Ovary (tissue), 10 donors: ENCODE measurements at places on chromosomes 7 and 10. TPM values are rescaled to one million over a fixed set of nuclear protein-coding genes. Genes with fewer than 3 reads are reported as not detected.

GRCh38 chr7:79137942-79138341, 315.5 kb downstream of the MAGI2 start:
- DNase-seq: no peak
- no peaks in the 10 kb centered on the region for H3K4me1 ChIP-seq
- H3K27me3 ChIP-seq: no peaks in the 10 kb centered on the region
- no peaks in the 10 kb centered on the region for H3K36me3 ChIP-seq

- H3K27me3 ChIP-seq: no peaks in the 10 kb centered on the region
- no peak overlapping the region for H3K4me3 ChIP-seq
- H3K27ac ChIP-seq: no peak overlapping the region
- DNase-seq: no peak
Observed at GRCh38 chr7:41449694-41450093, 253.2 kb downstream of the INHBA start.

PIP gene
- not detected for total RNA-seq

KAZALD1 gene
- total RNA-seq: 1.1 TPM

DNA sequence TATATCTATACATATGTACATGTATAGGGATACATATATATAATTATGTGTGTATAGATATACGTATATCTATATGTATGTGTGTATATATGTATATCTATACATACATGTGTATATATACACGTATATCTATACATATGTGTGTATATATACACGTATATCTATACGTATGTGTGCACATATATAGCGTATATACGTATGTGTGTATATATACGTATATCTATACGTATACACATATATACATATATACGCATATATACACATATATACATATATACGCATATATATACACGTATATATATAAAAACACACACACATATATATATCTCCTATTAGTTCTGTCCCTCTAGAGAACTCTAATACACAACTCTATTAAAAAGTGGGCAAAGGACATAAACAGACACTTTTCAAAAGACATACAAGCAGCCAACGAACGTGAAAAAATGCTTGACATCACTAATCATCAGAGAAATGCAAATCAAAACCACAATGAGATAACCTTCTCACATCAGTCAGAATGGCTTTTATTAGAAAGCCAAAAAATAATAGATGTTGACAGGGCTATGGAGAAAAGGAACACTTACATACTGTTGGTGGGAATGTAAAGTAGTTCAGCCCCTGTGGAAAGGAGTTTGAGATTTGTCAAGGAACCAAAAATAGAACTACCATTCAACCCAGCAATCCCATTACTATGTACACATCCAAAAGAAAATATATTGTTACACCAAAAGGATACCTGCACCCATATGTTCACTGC, 22.0 kb upstream of the TMEM120A start:
- no peak overlapping the region for H3K27ac ChIP-seq
- no peak overlapping the region for H3K4me3 ChIP-seq
- H3K27me3 ChIP-seq: no peaks in the 10 kb centered on the region
- peaks cover 10% of the 10 kb centered on the region for H3K4me1 ChIP-seq
- DNase-seq: no peak

GRCh38 chr7:144812379-144813283, 23.2 kb downstream of the TPK1 start:
- DNase-seq: no peak
- H3K36me3 ChIP-seq: no peaks in the 10 kb centered on the region
- H3K27ac ChIP-seq: no peak overlapping the region

DNA sequence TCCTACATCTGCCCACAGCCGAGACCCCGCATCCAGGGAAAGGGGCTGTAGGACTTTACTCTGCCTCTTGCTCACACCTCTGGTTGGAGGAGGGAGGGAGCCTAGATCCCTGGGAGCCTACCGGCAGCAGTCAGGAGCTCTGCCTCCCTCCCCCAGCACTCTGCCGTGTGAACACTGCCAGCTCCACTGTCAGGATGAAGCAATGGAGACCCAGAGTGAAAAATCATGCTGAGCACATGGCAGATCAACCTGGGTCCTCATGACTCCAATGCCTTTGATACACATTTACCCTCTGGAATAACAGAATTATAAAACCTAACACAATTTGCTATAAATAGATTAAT, 477.7 kb downstream of the TNS3 start:
- H3K4me1 ChIP-seq: no peaks in the 10 kb centered on the region
- H3K4me3 ChIP-seq: no peak overlapping the region
- H3K27ac ChIP-seq: no peak overlapping the region
- no peak for DNase-seq
- H3K36me3 ChIP-seq: no peaks in the 10 kb centered on the region

GRCh38 chr7:14751461-14751860, 151.1 kb downstream of the DGKB start:
- H3K4me1 ChIP-seq: no peaks in the 10 kb centered on the region
- H3K4me3 ChIP-seq: no peak overlapping the region
- no peaks in the 10 kb centered on the region for H3K27me3 ChIP-seq
- DNase-seq: no peak
- no peaks in the 10 kb centered on the region for H3K36me3 ChIP-seq

CCL26 gene
- 9.5 TPM for total RNA-seq

DNA sequence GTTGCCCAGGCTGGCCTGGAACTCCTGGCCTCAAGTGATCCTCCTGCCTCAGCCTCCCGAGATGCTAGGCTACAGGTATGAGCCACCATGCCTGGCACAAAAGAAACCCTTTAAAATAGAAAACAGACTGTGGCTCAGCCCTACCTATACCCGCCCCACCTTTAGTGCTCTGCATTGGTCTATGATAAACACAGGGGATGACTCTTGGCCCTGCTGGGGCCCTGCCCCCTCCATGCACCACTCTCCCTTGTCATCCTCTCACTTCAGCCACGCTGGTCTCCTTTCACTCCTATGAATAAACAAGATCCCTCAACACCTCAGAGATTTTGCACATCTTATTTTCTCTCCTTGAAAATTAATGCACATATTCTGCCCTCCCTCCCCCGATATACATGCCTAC, 251.4 kb upstream of the KLF14 start:
- peaks cover 23% of the 10 kb centered on the region for H3K4me1 ChIP-seq
- H3K4me3 ChIP-seq: no peak overlapping the region
- no peaks in the 10 kb centered on the region for H3K36me3 ChIP-seq
- no peak overlapping the region for H3K27ac ChIP-seq

UPK3BL2 gene
- total RNA-seq: 13.3 TPM

NXPH1 gene
- total RNA-seq: not detected

GRCh38 chr7:15175152-15175551, 272.6 kb upstream of the DGKB start:
- no peaks in the 10 kb centered on the region for H3K27me3 ChIP-seq
- H3K27ac ChIP-seq: no peak overlapping the region
- H3K36me3 ChIP-seq: no peaks in the 10 kb centered on the region
- H3K4me3 ChIP-seq: no peak overlapping the region
- no peak for DNase-seq

DNA sequence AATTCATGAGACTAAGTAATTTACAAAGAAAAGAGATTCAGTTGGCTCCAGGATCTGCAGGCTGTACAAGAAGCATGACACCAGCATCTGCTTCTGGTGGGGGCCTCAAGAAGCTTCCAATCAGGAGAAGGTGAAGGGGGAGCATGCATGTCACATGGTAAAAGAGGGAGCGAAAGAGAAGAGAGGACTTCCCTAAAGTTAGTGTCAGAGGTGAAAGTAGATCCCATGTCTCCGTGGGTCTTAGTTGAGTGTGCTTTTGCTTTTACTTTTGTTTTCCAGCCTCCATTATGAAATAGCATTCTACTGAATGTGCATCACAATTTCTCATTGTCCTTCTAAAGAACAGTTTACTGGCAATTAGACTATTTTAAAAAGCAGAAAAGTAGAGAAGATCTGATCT, 213.6 kb upstream of the FZD1 start:
- no peak for DNase-seq
- H3K27ac ChIP-seq: no peak overlapping the region
- H3K4me1 ChIP-seq: peaks cover 3% of the 10 kb centered on the region
- no peak overlapping the region for H3K4me3 ChIP-seq
- H3K36me3 ChIP-seq: no peaks in the 10 kb centered on the region
- no peaks in the 10 kb centered on the region for H3K27me3 ChIP-seq

CREB5 gene
- total RNA-seq: 2.3 TPM

DLX6 gene
- 0.12 TPM for total RNA-seq

GRCh38 chr10:1709161-1709560, 28.2 kb downstream of the ADARB2 start:
- H3K27ac ChIP-seq: no peak overlapping the region
- H3K27me3 ChIP-seq: no peaks in the 10 kb centered on the region
- no peak for DNase-seq
- H3K4me1 ChIP-seq: no peaks in the 10 kb centered on the region

MYO3A gene
- not detected for total RNA-seq

DNA sequence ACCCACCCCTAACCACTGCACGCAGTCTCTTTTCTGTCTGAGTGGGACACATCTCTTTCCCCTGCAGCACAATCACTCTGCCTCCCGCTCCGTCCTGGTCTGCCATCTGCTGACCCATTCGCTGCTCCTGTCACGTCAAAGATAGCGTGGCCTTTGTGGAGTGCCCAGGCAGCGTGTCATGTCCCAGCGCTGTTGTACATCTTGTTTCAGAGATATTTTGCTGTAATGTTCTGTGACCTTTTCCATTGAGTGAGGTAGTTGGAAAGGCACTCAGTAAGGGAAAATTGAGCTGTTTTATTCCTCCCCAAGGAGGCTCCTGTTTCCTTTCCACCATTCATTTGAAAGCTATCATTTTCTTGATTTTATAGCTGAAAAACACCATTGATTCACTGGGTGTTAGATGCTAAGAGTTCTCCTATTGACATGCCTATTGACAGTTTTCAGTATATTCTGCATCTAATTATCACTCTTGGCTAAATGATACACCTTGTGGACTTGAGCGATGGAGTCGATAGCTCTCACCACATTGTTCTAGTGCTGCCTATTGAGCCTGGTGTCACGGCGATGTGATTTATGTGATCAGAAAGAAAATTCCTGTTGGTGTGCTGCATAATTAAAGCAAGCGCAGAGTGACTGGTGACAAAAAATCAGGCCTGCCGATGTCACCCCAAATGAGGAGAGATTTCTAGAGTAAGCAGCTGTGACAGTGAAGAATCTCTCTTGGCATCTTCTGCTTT, 372.6 kb downstream of the LRMDA start:
- H3K27me3 ChIP-seq: no peaks in the 10 kb centered on the region
- no peaks in the 10 kb centered on the region for H3K36me3 ChIP-seq
- H3K27ac ChIP-seq: no peak overlapping the region
- H3K4me1 ChIP-seq: no peaks in the 10 kb centered on the region
- no peak for DNase-seq

DNA sequence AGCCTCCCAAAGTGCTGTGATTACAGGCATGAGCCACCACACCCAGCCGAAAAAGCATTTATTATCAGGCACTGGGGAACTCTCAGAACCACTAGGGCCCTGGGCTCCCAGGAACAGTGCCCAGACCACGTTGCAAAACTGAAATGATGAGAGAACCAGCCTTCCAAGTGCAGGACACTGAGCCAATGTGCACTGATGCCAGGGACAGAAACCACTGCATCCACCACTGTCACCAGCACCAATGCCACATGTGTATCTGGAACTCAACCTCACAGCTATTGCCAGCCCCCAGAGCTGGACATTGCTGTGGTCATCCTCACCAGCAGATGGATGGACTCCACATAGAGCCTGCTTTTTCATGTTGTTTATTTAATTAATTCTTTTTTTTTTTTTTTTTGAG, 28.2 kb upstream of the TPST1 start:
- H3K27ac ChIP-seq: no peak overlapping the region
- no peak for DNase-seq
- H3K4me1 ChIP-seq: peaks cover 2% of the 10 kb centered on the region

- no peak overlapping the region for H3K27ac ChIP-seq
- H3K4me1 ChIP-seq: no peaks in the 10 kb centered on the region
- no peaks in the 10 kb centered on the region for H3K27me3 ChIP-seq
- no peak for DNase-seq
- H3K4me3 ChIP-seq: no peak overlapping the region
Observed at GRCh38 chr10:59606551-59606961, 103.1 kb downstream of the SLC16A9 start.

GRCh38 chr10:63365976-63366765, 99.6 kb downstream of the JMJD1C start:
- H3K27ac ChIP-seq: no peak overlapping the region
- H3K4me3 ChIP-seq: no peak overlapping the region
- no peaks in the 10 kb centered on the region for H3K4me1 ChIP-seq

C10orf105 gene
- total RNA-seq: 0.37 TPM

GRCh38 chr10:77837248-77837924, 89.2 kb downstream of the DLG5 start:
- no peak overlapping the region for H3K27ac ChIP-seq
- no peak for DNase-seq
- H3K27me3 ChIP-seq: no peaks in the 10 kb centered on the region
- no peaks in the 10 kb centered on the region for H3K36me3 ChIP-seq
